Right atrium auricular region (tissue), 2 donors: ENCODE measurements at places on chromosomes 6 and 20. TPM values are rescaled to one million over a fixed set of nuclear protein-coding genes. Genes with fewer than 3 reads are reported as not detected.

DNA sequence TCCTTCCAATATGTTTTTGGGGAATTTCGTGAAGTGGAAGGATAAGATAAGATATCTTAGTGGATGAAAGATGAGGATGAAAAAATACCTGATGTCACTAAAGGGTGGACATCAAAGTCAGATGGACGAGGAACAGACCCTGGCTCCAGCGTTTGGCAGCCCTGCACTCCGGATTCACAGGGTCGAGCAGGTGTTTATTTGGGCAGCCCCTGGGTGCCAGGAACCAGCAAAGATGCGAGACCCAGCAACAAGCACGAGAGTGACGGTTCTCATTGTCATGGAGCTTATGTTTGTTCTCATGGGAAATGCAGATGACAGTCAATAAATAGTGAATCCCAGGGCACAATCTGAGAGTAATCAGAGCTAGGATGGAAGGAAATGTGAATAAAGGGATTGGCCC lies 131.1 kb downstream of the PHACTR3 start:
- DNase-seq, result no peak

DNA sequence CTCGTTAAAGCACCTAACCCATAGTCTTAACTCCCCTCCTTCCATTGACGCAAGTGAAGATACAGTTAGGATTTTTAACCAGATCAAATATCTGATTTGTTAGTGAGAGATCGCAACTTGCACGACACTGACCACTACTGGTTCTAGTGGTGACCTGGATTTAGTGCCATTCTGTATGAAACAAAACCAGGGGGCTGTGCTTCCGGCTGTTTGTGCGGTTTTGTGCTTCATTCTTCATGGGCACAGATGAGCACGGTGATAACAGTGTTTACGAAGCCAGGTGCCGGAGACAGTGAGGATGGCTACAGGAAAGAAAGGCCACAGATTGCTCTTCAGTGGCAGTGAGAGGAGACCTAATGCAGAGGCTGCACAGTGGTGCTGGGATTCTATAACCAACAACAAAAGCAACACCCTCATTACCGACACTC lies 75.5 kb downstream of the NOL4L start:
- no peak for DNase-seq

DNA sequence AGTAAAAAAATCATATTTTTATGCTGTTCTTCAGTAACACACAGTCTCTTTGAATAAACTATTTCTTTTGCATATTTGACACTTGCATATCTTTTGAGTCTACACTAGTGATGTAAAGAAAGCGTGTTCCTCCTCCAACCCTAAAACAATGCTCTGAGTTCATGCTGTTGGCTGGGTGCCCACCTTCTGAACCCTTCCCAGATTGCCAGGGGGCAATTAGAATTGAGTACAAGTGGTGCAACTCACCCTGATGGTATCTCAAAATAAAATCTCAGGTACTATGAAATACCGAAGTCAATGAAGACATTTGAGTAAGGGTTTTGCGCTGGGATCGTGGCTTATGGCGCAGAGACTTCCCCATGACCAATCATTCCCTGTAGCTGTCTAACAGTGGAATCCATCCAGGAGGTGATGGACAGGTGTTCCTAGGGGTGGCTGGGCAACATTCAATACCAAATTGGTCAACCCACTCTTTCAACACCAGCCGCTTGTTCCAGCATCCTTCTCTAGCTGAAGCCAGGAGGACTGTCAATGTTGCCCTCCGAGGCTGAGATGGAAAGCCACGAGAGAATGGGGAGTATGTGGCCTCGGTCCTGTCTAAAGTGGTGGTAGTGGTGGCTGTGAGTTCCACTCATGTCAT lies 94.4 kb upstream of the ZNFX1 start:
- no peak for DNase-seq

PRICKLE4 gene
- 4.3 TPM for total RNA-seq
